IMR-90 (cell line): ENCODE measurements at places on chromosomes 3 and 15. TPM values are rescaled to one million over a fixed set of nuclear protein-coding genes. Genes with fewer than 3 reads are reported as not detected.

The HEG1 gene
- total RNA-seq = 23.9 and 25.6 TPM in 2 replicates

The GOLGA8J gene
- under 0.01 TPM in 1 of 2 replicates, not detected in the other for total RNA-seq

The CHP1 gene
- total RNA-seq = 94.2 and 96.1 TPM in 2 replicates

The THAP10 gene
- 2.3 and 3.6 TPM in 2 replicates for total RNA-seq

The HCN4 gene
- total RNA-seq = not detected in 2 replicates

The ISL2 gene
- total RNA-seq = 1.1 and 1.3 TPM in 2 replicates

The JMJD7 gene
- total RNA-seq = 3.6 and 5.0 TPM in 2 replicates

The FAM81A gene
- not detected in 2 replicates for total RNA-seq

The CYP19A1 gene
- not detected in 2 replicates for total RNA-seq

The TLR9 gene
- total RNA-seq = not detected in 2 replicates

The ISLR2 gene
- total RNA-seq = not detected in 2 replicates

The CLDN16 gene
- total RNA-seq = under 0.01 TPM in 2 replicates

The SCG3 gene
- total RNA-seq = not detected in 2 replicates

The GPR149 gene
- not detected in 2 replicates for total RNA-seq

The CCDC174 gene
- 5.9 and 6.9 TPM in 2 replicates for total RNA-seq

The SYNPR gene
- total RNA-seq = not detected in 2 replicates

The GATM gene
- total RNA-seq = 0.18 and 0.28 TPM in 2 replicates

The ACTC1 gene
- total RNA-seq = 0.83 and 1.1 TPM in 2 replicates

The PRR20G gene
- total RNA-seq = not detected in 2 replicates

The OXTR gene
- 56.1 and 76.9 TPM in 2 replicates for total RNA-seq

The RLBP1 gene
- total RNA-seq = not detected in 2 replicates

The NPAP1 gene
- total RNA-seq = not detected in 2 replicates

The GOLGA6A gene
- total RNA-seq = not detected in 2 replicates

The MYH15 gene
- 0.28 and 0.36 TPM in 2 replicates for total RNA-seq

The CNTN3 gene
- 3.3 and 3.6 TPM in 2 replicates for total RNA-seq

The CHST14 gene
- total RNA-seq = 3.3 and 3.8 TPM in 2 replicates

The LDHAL6B gene
- not detected in 2 replicates for total RNA-seq

The ATP13A4 gene
- under 0.01 TPM in 1 of 2 replicates, not detected in the other for total RNA-seq

The GOLGA6L9 gene
- 0.90 and 1.1 TPM in 2 replicates for total RNA-seq

The FANCD2OS gene
- total RNA-seq = not detected in 2 replicates

The CYP8B1 gene
- not detected in 2 replicates for total RNA-seq

The LEKR1 gene
- 0.36 and 0.56 TPM in 2 replicates for total RNA-seq

The ZNF620 gene
- total RNA-seq = 0.72 and 0.83 TPM in 2 replicates

The SEMA7A gene
- 27.8 and 30.5 TPM in 2 replicates for total RNA-seq

The CEMIP gene
- 51.9 and 63.8 TPM in 2 replicates for total RNA-seq

The CLDN1 gene
- total RNA-seq = 4.7 and 7.2 TPM in 2 replicates

The SPINK8 gene
- not detected in 2 replicates for total RNA-seq

The RARB gene
- total RNA-seq = 1.4 TPM in 2 replicates

The EAF2 gene
- 2.2 and 2.3 TPM in 2 replicates for total RNA-seq

The QRICH1 gene
- total RNA-seq = 62.7 and 72.2 TPM in 2 replicates

The SLC6A11 gene
- total RNA-seq = not detected in 2 replicates

The TRIM42 gene
- total RNA-seq = not detected in 2 replicates

The FILIP1L gene
- total RNA-seq = 19.9 and 21.1 TPM in 2 replicates
